ENCODE measurements at places on chromosomes 16 and 17.

- DNase-seq = no peak
Observed at GRCh38 chr16:80457871-80458270, 82.9 kb upstream of the DYNLRB2 start.

- DNase-seq = no peak
Observed at GRCh38 chr16:50254072-50254471, 12.3 kb upstream of the ADCY7 start.

GRCh38 chr17:17041018-17041521 is 1.2 kb upstream of the MPRIP start:
- peak; percentile 41 for DNase-seq

DNA sequence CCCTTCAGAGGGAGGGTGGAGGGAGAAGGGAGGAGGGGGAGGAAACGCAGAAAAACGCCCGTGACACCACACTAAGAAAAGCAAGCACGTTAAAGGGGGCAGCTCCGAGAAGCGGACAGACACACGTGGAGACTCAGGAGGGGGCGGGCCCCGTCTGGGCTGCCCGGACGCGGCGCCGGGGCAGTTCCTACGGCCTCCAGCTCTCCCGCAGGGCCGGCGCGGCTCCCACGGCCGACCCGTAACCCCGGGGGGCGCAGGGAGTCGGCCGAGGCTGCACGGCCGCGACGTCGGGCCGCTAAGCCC is 362 bp downstream of the KLHDC4 start:
- DNase-seq = no peak

- no peak for DNase-seq
Observed at GRCh38 chr17:50289991-50290702, 15.9 kb downstream of the TMEM92 start.

DNA sequence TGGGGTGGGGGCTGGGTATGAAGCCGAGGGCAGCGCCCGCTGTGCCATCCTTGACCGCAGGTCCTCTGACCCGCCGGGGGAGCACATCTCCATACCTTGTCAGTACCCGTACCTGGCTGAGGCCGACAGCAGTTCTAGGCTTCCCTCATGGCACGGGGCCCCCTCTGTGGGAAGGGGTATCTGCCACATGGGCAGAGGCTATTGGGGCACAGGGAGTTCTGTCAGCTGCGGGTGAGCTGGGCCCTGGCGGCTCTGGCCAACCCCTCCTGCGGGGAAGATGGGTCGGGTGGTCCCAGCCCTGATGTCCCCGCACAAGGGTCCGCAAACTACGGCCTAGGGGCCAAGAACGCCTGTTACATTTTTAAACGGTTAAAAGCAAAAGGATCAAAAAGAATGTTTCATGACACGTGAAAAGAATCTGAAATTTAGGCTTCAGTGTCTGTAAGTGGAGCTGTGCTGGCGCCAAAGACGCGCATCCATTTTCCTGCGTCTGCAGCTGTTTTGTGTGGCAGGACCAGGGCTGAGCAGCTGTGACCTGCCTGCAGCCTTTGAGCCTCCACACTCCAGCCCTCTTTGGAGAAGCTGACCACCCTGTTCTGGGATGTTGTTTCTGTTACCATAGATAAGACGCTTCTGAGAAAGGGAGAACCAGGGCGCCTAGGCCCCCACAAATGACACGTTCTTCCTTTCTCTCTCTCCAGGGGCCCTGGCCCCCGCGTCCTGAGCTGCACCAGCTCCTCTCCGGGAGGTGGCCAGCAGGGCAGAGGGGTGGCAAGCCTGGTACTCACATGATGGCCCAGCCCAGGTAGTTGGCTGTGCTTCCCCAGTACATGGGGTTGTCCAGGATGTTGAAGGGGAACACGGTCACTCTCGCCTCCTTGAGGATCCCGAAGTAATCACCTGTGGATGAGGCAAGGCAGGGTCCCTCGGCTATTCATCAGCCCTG is 12.7 kb upstream of the RASD1 start:
- no peak for DNase-seq

- peak; percentile 94 for DNase-seq
Observed at GRCh38 chr17:81537856-81538555, 9.8 kb downstream of the FSCN2 start.

DNA sequence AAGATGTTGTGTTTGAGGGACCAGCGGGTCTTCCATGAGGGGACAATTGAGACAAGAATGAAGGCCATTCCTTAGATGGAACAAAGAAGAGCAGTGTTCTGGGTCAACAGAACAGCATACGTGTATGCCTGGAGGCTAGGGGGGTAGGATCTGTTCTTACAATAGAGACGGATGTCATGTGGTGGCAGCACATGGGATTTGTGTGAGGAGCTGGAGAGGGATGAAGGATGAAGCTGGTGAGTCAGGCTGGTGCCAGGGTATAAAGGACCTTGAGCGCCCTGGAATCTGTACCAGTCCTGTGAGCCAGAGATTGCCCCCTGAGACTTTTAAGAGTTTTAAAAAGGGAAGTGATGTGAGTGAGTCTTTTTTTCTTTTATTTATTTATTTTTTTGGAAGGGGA is 22.8 kb upstream of the WFDC1 start:
- no peak for DNase-seq

- peak; percentile 39 for DNase-seq
Observed at GRCh38 chr17:45907750-45908395, 13.5 kb downstream of the MAPT start.

DNA sequence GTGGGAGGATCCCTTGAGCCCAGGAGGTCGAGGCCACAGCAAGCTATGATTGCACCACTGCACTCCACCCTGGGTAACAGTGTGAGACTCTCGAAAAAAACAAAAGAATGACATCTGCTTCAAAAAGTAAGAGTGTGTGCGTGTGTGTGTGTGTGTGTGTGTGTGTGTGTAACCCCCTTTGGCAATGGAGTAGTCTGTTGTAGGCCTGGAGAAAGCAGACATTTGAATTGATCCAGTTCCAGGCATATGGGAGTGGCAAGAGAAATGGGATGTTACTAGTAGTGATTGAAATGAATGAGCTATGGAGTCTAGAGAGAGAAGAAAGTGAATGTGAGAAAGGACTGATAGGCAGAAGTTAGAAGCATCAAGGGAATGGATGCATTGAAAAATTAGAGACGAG is 9.9 kb downstream of the CASC3 start:
- DNase-seq = no peak

GRCh38 chr17:46868689-46869187 is 17.4 kb downstream of the WNT9B start:
- DNase-seq = no peak

- DNase-seq = no peak
Observed at GRCh38 chr16:62034231-62035114, 1.8 kb downstream of the CDH8 start.

DNA sequence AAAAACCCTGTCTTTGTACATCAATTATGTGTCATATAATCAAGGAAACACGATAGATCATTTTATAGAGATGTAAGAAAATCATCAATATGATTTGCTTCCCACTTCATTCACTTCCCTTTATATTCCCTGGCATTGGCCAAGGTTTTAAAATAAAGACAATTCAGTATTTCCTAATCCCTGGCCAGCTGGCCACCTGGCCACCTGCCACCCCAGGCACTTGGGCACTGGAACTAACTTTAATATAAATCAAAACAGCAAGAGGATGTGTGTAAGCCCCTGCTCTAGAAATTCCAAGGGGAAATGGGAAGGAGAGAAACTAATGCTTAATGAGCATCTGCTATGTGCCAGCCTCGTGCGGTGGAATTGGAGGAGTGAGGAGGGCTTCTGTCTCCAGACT is 58.6 kb upstream of the TOB1 start:
- DNase-seq = no peak

- no peak for DNase-seq
Observed at GRCh38 chr17:73292031-73292531, 19.7 kb downstream of the CDC42EP4 start.

GRCh38 chr16:90035902-90036301 is 16.6 kb upstream of the DBNDD1 start:
- DNase-seq = no peak

DNA sequence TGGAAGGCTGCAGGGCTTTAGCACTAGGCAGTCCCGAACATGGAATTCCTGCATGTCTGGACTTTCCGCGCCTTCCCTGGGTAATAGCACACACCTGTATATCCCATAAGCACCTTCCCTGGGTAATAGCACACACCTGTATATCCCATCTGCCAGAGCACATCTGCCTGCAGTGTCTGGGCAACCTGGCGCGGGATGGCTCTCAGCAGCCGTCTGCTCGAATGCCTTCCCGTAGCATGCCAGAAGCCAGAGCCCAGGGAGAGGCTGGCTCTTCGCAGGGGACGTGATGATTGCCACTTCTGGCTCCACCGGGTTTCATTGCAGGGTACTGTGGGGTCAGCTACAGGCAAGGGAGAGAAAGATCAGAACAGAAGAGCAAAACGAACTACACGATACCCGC is 21.3 kb downstream of the MBTPS1 start:
- DNase-seq = no peak

- DNase-seq = peak; percentile 89
Observed at GRCh38 chr16:85416228-85417109, 196.7 kb upstream of the GSE1 start.

GRCh38 chr16:70018254-70018653 is 67.1 kb downstream of the CLEC18A start:
- peak; percentile 20 for DNase-seq

GRCh38 chr16:81823111-81823510 is 44.0 kb downstream of the PLCG2 start:
- DNase-seq = no peak

- no peak for DNase-seq
Observed at GRCh38 chr17:49676276-49676868, 1.5 kb downstream of the SPOP start.

- DNase-seq = peak; percentile 4
Observed at GRCh38 chr17:35799942-35800341, 4.5 kb upstream of the MMP28 start.

GRCh38 chr16:47904691-47905090 is 251.1 kb downstream of the ABCC12 start:
- no peak for DNase-seq

DNA sequence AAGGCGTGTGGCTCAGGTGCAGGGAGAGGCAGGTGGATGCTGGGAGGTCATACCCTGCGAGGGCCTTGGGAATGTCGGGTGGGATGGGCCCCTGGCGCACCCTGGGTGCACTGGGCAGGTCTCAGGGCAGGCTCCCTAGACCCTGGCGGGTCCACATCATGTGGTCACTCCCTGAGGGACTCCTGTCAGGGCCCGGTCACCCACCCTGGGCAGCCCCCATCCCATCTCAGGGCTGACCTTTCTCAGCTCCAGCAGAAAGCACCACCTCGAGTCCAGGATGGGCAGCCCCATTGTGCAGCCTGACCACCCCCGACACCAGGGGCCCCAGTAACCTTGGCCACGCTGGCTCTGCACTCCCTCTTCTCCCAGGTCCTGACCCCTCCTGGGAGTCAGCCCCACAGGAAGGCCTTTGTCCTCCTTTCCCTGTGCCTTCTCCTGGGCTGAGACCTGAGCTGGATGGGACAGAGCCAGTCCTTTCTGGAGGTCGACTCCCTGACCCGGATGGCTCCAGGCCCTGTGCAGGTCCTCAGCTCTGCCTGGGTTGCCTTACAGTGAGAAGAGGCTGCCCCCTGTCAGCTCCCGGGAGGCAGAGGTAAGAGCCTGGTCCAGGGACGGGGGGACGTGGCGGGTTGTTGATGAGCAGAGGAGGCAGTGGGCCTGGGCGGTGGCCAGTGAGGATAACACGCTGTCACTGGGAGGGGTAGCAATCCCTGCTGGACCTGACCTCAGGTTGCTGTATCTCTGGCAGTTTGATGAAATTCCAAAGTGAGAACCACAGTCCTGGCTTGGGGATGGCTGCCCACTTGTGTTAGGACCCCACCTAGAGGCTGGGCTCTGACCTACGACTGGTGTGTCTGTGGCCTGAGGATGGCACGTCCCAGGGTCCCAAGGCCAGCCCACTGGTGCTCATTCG is 77.9 kb downstream of the GOSR1 start:
- no peak for DNase-seq

- DNase-seq = no peak
Observed at GRCh38 chr17:64217249-64217691, 45.8 kb downstream of the TEX2 start.

DNA sequence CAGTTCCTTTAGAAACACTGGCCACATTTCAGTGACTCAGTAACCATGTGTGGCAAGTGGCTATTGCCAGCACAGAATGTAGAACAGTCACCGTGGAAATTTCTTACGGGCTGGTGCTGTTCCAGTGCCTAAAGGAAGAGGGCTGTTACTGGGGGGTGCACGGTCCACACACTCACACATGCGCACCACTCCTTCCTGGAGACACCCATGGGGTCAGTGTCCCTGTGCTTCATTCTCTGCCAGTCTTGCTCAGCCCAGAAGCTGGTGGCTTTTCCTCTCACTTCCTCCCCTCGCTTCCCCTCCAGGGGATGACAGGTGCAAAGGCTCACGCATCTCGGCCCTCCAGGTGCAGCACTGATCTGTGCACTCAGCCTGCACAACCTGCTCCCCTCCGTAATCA is 115.6 kb downstream of the CCDC182 start:
- DNase-seq = no peak

DNA sequence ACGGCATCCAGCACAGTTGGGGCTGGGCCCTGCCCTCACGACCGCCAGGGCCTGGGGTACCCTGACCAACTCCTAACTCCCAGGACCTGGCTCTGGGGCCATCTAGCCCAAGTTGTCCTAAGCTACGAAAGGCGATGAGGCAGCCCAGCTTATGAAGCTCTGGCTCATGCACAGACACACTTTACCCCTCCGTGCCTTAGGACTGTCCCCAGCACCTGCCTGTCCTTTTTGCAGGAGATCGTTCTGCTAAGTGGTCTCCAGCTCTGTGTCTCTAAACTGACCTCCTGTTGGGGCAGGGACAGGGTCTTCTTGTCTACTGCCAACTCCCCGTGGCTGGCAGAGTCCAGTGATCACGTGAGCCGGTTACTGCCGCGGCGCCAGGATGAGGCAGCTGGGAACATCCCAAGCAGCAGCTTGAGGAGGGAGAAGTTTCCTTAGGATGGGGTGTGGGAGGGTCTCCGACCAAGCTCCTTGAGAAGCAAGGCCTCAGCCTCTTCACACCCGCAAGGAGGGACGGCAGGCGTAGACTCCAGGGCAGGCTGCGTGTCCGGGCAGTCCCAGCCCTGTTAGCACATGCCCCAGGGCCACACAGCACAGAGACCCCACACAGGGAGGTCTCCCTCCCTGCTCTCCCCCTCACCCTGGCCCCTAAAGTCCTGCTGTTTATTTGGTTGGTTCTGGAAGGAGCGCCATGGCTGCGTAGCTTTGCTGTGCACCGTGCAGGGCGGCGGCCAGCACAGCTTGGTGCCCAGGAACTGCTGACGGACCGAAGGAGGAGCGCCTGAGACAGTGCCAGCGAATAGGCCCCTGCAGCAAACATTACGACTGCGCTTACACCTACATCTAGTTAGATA is 16.4 kb upstream of the METRNL start:
- no peak for DNase-seq

GRCh38 chr17:55624772-55625433 is 97.8 kb downstream of the TMEM100 start:
- DNase-seq = no peak

All from NCI-H2081 (cell line).